ENCODE measurements at places on chromosomes 3 and 15. TPM values are rescaled to one million over a fixed set of nuclear protein-coding genes. Genes with fewer than 3 reads are reported as not detected.

DNA sequence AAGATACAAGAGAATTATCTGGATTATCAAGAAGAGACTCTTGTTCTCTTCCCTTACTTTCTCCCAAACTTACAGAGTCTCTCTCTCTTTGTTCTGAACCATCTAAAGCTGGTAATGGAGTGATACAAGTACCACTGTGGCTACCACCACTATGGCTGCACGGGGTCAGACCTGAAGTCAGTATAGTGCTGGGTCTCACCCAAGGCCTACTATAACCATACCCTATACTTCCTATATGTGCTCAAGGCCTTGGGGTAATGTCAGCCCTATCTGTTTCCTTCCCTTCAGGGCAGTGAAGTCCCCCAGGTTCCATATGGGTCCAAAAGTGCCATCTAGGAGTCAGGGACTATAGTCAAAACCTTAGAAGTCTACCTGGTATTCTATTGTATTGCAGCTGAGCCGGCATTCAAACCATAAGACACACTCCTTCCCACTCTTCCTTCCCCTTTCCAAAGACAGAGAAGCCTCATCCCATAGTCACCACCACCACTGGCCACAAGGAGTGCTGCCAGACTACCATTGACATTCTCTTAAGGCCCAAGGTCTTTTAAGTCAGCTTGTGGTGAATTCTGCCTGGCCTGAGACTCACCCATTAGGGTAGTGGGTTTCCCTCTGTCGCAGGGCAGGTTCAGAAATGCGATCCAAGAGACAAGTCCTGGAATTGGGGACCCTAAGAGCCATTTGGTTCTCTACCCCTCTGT lies 615.0 kb upstream of the NECTIN3 start:
- peak; percentile 11 for DNase-seq

DNA sequence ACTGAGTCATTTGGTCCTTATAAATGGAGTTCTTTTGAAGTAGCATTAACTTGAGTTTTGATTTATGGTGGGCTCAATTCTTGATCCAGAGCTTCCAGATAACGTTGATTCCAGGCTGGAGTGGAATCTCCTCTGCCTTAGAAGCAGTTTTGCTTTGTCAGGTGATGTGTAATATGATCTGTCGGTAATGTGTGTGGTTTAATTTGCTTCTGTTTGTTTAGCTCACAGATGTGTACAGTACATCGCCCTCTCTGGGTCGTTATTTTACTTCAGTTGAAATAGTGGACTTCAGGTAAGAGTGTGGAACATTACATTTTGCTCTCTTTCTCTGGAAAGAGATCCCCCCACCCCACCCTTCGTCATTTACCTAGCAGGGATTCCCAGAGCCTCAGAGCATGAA lies 23.1 kb downstream of the C3orf52 start:
- DNase-seq = no peak

GRCh38 chr3:152319256-152319655 lies 50.5 kb downstream of the MBNL1 start:
- no peak for DNase-seq

DNA sequence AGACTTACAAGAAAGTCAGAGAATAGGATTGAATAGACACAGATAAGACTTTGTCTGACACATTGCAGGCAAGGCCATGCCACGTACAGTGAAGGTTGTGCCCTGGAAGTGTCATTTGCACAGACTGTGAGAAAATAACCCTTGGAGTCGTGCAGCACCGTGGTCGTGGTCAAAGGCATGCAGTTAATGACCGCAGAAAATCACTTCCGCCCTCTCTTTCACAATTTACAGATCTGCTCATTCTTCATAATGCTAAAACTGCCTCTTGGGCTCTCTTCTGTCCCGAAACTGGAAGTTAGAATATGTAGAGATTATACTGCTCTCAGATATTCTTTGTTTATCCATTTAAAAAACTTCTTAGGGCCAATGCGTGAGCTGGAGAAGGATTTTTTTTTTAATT lies 73.2 kb upstream of the CTXND1 start:
- no peak for DNase-seq

- DNase-seq = no peak
Measured at GRCh38 chr3:195839260-195840010, 27.7 kb upstream of the MUC4 start.

GRCh38 chr3:29370476-29371420 lies 89.9 kb downstream of the RBMS3 start:
- DNase-seq = no peak

DNA sequence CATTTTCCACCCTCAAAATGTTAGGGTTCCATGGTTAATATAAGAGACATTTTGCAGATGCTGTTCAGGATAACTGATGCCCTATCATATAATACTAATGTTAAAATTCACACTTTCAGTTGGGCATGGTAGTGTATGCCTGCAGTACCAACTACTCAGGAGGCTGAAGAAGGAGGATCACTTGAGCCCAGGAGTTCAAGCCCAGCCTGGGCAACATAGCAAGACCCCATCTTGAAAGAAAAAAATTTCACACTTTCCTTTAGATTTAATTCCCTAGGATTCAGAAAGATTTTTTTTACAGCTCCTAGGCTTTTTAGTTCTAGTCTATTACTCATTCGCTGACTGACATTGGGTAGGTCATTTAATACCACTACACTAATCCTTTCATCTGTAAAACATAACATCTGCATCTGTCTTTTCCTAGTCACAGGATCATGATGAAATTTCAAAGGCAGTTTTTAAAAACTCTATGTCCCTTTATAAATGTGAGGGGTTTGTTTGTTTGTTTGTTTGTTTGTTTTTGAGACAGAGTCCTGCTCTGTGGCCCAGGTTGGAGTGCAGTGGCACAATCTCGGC lies 103.7 kb downstream of the MYO5A start:
- DNase-seq = no peak

- DNase-seq = no peak
Measured at GRCh38 chr15:36177590-36178302, 401.7 kb upstream of the CDIN1 start.

GRCh38 chr3:28972921-28973320 lies 307.9 kb upstream of the RBMS3 start:
- no peak for DNase-seq

Gene ABHD17C
- 5.6 TPM for total RNA-seq

Gene DGKG
- total RNA-seq = 0.08 TPM

Gene RARRES1
- total RNA-seq = not detected

Measured in SJCRH30 (cell line).